ENCODE measurements at places on chromosomes 6 and 20.

- no peak for DNase-seq
These were observed 621.8 kb downstream of the BCKDHB start for GRCh38 chr6:80728101-80728750.

- DNase-seq = peak; percentile 84
These were observed 49.5 kb upstream of the FBXO30 start for GRCh38 chr6:145863988-145864616.

DNA sequence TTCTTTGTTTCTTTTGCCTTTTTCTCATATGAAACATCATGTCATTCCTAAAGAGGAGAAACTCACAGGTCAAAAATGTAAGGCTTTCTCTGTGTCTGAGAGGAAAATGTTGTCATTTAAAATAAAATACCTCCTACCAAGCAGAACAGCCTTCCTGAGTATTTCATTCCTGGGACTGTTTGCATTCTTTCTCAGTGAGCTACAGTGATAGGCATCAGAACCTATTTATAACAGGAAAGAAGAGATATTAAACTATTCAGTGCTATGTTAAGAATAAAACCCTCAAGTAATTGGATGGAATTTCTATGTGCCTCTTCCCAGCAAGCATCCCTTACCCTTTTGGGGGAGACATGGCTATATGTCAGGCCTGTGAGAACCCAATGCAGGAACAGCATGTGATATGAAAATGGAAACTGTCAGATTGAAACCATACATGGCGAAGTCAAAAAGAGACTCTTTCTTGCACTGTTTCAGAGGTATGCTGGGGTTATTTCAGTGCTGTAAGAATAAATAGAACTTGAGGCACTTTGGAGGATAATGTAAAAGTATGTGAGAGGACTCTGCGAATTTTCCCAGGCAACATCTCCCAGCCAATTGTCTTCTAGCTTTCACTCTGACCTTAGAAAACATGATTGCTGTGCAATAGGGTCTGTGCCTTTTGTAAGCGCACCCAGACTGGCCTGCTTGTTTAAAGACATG is 133.8 kb upstream of the CCN2 start:
- no peak for DNase-seq

GRCh38 chr6:7373739-7374138 is 15.8 kb downstream of the CAGE1 start:
- DNase-seq = no peak

DNA sequence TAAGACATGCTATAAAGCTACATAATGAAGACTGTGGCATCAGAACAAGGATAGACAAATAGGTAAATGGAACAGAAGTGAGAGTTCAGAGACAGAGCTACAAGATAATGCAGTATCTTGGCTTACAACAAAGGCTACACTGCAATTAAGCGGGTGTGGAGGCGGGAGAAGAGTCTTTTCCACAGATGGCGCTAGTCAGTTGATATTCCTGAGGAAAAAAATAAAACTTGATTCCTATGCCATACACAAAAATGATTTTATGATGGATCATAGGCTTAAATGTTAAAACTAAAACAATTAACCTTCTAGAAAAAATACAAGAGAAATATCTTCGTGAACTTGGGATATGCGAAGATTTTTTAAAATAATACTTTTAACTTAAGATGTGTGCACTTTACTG is 31.0 kb downstream of the RIN2 start:
- no peak for DNase-seq

DNA sequence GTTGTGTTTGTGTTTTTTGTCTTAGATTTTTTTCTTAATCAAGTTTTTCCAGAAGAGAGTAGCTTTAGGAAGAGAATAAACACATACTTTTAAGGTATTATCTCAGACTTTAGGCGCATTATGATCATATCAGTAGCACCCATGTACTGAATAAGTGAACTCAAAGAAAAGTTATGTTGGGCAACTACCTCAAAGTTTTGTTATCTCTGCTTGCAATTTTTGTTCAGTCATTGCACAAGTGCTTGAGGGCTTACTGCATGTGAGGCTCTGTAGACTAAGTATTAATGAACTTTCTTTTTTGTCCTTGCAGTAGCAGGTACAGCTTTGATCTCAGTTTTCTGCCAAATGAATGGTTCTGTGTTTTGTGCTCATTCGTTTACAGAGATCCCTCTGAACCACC is 189.0 kb downstream of the SLC16A10 start:
- DNase-seq = no peak

DNA sequence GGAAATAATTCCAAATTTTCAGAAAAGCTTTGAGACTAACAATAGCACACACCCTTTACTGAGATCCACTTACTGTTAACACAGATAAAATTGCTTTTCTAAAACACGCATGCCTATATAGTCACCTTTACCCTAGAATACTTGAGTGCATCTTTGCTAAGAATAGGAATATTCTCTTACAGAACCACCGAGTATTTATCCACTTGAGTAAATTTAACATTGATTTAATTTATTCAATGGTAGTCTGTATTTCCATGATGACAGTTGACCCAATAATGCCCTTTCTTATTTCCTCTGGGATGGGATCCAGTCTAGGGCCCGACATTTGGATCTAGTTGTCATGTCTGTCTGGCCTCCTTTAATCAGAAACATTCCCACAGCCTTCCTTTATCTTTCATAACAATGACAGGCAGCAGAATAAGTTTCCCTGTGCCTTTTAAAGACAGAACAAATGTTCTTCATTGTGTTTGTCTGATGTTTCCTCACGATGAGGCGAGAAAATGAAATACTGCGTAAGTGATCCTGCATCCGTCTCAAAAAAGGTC is 56.6 kb upstream of the ERVFRD-1 start:
- DNase-seq = no peak

DNA sequence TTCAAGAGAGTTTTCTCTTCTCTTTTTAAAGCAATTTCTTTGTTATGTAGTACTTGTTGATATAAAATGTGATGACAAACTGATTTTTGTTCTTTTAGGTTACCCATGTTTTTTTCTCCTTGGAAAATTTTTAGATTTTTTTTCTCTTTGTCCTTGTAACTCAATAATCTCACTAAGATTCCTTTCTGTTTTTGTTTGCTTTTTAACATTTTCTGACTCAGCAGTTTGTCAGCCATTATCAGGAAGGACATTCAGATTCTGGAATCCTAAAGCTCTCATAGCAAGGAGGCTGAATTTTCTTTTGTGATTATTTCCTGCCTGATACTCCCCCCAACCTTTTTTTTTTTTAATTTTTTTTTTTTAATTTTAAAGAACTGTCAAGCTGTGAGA is 75.2 kb upstream of the CITED2 start:
- DNase-seq = no peak

All from Karpas-422 (cell line).